ENCODE measurements at places on chromosomes 6 and 20.
A peak's percentile ranks its signal among the peaks of the same experiment; 100 is the strongest.

DNA sequence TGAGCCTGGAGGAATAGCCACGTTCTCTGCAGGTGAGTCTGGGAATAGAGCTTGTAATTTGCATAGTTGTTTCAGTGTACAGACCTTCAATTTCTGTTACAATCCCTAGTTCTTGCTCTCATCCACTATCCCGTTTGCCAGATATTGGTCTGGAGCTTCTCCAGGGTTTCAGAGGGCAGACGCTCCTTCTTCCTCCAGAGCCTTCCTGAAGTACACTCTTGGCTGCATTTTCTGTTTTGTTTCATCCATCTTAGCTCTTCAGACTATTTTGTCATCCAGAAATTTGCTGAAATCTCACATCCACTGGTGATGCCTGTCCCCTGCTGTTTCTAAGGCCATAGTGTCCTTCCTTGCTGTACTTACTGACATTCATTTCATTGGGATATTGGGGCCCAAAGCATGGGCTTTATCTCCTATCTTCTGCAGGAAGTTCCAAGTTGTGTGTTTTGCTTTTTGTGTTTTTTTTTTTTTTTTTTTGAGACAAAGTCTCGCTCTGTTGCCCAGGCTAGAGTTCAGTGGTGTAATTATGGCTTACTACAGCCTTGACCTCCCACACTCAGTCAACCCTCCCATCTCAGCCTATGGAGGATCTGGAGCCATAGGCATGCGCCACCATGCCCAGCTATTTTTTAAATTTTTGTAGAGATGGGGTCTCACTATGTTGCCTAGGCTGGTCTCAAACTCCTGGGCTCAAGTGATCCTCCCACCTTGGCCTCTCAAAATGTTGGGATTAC, 18.7 kb downstream of the CDS2 start:
- DNase-seq, result no peak

- DNase-seq, result no peak
Observed at GRCh38 chr6:34301408-34301807, 52.6 kb upstream of the SMIM29 start.

DNA sequence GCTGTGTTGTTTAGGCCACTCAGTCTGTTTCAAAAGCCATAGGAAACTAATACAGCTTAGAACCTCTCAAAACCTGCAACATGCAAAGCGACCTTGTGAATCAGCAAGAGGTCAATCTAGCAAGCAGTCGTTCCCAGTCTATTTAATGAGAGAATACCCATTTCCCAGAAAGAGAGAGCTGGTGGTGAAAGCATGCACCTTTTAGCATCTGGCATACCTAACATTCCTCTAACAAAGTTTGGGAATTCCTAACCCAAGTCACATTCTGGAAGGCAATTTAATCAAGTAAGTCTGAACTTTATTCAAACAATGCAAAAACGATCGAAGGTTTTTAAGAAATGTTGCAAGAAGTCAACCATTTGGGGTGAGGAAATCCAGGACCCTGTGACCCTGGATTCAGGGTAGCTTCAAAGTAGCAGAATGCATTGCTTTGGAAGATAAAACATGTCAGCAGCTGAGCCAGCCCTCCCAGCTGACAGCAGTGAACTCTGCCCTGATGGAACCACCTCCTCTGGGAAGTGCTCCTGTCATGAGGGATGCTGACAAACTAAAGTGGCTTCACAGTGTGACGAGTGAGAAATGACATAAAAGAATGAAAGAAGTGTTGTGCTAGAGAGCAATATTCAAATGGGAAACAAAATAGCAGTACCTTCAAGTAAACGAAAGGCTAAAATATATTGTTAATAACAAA, 104.8 kb downstream of the GMDS start:
- DNase-seq, result no peak

DNA sequence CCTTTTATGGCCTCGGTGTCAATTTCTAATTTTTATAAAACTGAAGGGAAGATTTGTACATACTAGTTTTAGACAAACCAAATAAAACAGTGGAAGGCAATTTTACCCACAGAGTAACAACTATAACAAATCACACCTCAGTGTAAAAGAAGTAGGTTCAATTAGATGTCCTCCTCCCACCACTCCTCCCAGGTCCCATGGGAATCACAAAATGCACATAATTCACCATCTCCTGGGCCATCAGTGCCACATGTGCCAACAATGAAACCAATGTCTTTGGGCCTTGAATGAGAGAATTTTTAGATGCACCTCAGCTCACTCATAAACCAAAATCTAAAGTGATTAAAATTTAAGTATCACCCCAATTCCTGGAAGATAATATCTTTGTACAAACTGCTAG, 267.8 kb downstream of the BTBD9 start:
- DNase-seq, result no peak

DNA sequence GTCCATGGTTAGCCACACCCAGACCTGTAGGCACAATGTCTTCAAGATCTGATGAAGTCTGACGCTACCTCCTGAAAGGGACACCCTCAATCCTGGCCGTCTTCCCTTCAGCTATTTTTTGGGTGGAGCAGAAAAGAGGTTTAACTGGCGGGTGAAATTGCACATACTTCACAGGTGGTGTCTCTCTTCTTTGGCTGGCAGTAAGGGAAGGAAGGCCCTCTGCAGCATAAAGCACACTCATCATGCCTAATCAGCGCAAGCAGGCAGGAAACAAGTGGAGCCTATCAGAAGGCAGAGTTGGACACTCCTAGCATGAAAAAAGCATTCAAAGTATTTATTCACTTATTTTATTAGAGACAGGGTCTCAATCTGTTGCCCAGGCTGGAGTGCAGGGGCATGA, 32.9 kb downstream of the PNLDC1 start:
- DNase-seq, result no peak

- peak; percentile 14 for DNase-seq
Observed at GRCh38 chr20:25042531-25043498, 15.1 kb downstream of the ACSS1 start.

- no peak for DNase-seq
Observed at GRCh38 chr6:119171088-119171841, 92.8 kb upstream of the FAM184A start.

DNA sequence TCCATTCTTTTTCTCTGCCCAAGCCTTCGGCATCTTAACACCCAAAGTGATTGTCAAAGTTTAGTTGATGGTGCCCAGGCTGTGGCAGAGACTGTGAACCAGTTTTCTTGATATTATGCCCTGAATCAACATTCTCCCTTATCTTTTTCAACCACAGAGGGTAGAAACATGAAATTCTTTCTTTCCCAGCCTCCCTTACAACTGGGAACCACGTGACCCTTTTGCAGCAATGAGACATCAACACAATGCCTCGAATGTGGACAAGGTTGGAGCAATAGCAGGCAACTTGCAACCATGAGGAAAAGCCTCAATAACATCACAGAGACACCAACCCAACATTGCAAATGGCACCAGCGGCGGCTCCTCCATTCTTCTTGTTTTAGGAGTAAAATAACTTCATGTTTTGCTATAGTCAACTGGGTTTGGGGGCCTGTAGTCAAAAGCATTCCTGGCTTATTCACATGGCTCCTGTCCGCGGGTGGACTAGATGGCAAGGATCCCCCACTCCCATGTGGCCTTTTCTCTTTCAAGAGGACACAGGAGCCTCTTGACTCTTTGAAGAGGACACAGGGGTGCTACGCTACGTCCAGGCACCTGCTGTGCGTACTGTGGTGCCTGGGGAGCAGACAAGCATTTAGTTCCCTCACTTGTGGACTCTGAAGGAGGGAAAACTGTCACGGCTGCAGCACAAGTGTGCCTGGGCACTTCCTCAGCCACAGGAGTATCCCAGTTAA, 90.5 kb downstream of the NOL4L start:
- DNase-seq, result no peak

DNA sequence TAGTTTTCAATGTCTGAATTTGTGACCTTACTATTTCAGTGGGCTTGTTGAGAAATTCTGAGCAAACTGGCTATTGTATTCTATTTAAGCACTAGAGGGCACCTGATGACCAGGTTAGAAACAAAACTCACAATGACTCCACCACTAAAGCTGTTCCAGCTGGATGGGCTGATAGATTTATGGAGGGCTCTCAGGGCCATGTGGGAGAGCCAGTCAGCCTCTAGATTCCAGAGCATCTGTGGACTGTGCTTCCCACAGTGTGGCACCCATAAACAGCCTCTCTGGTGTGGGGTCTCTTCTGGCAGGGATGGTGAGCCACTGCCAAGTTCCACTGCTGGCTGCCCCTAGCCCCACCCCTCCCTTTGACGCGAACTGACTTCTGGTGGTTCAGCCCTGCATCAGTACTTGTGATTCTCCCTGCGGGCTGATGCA, 29.2 kb downstream of the C6orf58 start:
- DNase-seq, result no peak

- no peak for DNase-seq
Observed at GRCh38 chr6:71430018-71430417, 141.4 kb downstream of the OGFRL1 start.

GRCh38 chr6:169141671-169142537, 111.7 kb downstream of the THBS2 start:
- DNase-seq, result no peak

DNA sequence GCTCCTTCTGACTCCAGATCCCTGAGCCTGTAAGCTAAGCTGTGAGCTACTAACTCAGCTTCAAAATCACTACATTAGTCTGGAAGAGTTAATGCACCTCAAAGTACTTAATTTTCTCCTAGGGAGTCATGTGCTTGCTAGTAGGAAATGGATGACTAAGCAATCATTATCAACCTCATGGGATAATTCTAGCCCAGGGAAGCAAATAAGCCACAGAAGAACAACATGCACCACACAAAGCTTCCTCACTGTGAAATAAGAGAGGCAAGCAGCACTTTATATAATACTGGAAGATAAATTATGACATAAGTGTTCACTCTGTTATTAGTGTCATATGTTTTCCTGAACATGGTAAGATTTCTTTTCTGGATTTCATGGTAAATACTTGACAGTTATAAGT, 57.9 kb upstream of the RCAN2 start:
- no peak for DNase-seq

DNA sequence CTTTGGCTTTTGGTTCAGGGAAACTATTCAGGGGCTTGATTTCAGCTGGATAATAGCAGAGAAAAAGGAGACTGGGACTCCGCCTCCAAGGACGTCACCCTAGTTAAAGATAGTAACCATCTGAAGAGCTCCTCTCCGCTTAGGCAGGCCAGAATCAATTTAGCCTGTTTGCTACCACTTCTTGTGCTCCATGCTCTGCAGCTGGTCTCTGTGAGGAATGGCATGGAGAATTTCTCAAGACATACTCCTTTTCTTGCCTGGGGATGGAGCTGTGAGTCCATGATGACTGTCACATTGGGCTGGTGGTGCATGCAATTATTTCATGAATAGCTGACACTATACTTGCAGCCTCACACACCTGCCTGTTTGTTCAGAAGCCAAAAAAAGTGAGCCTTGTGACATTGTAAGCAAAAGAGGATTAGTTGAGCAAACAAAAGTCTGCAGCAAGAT, 61.4 kb downstream of the TXLNB start:
- DNase-seq, result no peak

DNA sequence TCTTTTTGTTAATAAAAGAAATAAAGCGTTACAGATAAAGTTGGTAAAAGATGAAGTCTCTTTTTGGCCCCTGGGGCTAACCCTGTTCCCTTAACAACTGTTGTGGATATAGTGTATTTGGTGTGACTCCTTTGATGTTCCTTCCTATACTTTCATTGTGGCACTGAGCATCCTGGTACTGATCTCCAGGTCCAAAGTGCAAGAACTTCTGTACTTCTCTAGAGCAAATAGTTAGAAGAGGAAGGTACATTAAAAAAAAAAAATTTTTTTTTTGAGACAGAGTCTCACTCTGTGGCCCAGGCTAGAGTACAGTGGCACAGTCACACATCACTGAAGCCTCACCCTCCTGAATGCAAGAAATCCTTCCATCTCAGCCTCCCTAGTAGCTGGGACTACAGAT, 6.2 kb downstream of the POFUT1 start:
- DNase-seq, result no peak

- DNase-seq, result no peak
Observed at GRCh38 chr6:64815718-64816117, 891.3 kb downstream of the EYS start.

- no peak for DNase-seq
Observed at GRCh38 chr6:137414599-137414998, 79.6 kb downstream of the OLIG3 start.

- no peak for DNase-seq
Observed at GRCh38 chr20:19114410-19114809, 98.0 kb upstream of the SLC24A3 start.

GRCh38 chr6:129113637-129114036, 230.7 kb downstream of the LAMA2 start:
- no peak for DNase-seq

DNA sequence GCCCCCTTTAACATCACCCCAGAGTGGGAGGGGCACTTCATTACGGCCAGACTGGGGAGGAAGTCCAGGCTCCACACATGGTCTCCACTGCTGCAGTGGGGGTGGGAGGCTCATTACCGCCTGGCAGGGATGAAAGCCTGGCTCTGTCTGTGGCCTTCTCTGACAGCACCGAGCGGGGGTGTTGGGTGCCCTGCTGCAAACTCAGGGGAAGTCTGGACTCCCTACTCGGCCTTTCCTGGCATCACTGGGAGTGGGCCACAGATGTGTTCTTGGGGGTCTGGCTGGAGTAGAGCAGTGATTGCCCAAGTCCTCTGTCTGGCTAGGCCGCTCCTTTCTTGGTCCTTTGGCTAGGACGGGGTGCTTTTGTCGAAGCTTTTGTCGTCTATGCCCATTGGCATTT, 27.1 kb downstream of the TTLL9 start:
- no peak for DNase-seq

DNA sequence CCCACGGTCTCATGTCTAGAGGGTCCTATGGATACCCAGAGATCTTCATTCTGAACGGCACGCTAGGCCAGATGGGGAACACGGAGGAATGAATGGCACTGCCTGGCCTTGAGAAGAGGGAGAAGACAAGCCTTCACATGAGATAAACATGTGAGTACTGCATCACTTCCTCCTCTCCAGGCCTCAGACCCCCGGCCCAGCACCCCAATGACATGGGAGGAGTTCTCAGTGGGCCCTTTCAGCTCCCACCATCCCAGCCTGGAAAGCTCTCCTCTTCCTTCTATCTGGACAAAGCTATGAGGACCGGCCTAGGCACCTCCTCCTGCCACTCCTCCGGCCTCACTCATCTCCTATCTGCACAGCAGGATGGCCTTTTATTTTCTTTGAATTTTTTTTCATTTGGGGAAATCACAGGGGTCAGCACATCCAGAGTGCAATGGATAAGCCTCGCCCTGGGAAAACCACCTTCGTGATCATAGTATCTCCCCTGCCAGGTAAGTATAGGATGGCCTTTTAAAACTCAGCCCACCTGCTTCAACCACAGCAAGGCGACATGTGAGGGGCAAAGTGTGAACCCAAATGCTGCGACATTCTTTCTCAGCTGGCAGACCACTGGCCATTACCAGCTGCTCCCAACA, 39.2 kb upstream of the CDKN1A start:
- DNase-seq, result no peak

- no peak for DNase-seq
Observed at GRCh38 chr6:52498538-52499017, 78.3 kb downstream of the TRAM2 start.

All from stimulated activated CD4-positive, alpha-beta T cell treated with anti-CD3 and anti-CD28 coated beads, Interleukin-1b, Interleukin-23, amount 100 ng/mL, for 24 hours (primary cell).